ENCODE measurements at places on chromosomes 7 and 10.

DNA sequence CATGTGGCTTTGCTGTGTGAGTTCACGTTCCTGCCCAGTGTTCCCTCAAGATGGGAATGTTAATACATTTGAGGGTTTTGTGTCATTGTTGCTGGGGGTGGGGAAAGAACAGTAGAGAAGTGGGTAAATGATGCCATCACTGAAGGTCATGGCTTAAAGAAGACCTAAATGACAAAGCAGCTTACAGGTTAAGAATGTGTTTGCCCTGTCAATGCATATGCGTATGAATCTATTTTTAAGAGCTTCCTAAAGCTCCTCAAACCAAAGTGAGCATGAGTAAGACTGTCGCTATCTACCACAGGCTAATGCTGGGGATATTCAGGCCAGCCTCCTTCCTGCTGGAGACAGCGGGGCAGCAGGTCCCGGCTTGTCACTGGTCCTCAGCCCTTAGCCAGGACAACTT lies 162.9 kb downstream of the CREB5 start:
- DNase-seq: no peak

GRCh38 chr7:89451911-89452310 lies 656.4 kb upstream of the TEX47 start:
- DNase-seq: no peak

- DNase-seq: no peak
These were observed 662 bp downstream of the POLR3A start for GRCh38 chr10:78028438-78029268.

- no peak for DNase-seq
These were observed 718 bp upstream of the CTBP2 start for GRCh38 chr10:125160856-125161706.

GRCh38 chr10:69315610-69316312 lies 37.5 kb downstream of the HK1 start:
- DNase-seq: no peak

DNA sequence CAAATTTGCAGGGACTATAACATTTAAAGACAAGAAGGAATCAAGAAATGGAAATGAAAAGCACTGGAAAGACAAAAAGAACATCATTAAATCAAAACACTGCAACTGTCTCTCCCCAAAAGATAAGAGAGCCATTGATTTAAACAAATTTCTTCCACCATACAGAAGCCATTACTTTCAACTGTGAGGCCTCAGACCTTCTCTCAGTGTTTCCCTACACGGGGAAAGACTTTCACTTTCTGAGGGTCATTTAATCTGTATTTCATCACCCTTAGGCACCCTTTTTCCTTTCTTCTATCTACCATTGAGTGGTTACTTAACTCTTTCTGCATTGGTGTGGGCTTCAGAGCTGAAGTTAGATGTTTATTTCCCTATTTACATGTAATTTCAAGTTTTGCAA lies 47.5 kb downstream of the CCDC172 start:
- DNase-seq: no peak

- DNase-seq: peak; percentile 89
These were observed 27.2 kb upstream of the MSRB2 start for GRCh38 chr10:23067939-23068775.

- DNase-seq: no peak
These were observed 56.3 kb downstream of the POU6F2 start for GRCh38 chr7:39033885-39034624.

GRCh38 chr10:3455385-3456334 lies 283.1 kb upstream of the PITRM1 start:
- no peak for DNase-seq

DNA sequence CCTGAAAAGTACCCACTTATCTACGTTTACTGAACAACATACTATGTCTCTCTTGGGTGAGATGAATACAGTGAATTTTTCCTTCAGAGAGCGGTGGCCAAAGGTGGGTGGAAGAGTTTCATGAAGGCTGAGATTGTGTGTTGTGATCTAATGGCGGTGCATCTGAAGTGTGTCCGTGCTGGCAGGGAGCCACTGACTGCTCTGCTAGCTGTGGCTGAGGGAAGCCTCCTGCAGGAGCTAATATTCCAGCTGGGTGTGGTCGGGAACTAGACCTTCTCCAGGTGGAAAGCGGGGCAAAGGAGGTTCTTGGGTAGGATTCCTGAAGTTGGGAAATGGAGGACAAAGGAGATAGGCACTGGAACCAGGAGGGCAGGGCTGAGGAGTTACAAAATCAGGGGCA lies 69.2 kb upstream of the GRB10 start:
- no peak for DNase-seq

DNA sequence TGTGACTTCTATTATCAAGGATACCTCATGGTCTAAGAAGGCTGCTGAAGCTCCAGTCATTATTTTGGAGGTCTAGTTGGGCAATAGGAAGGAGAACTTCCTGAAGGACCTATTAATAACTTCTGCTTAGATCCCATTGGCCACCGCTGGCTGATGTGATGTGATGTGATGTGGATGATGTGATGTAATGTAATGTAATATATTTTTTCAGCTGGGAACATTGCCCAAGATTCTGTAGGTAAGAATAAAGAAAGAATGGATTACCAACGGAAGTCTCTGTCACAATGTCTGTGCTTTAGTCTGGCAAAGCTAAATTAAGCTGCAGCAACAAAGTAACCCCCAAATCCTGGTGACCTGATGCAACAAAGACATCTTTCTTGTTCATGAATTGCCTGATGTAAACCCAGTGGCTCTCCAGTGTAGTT lies 233.7 kb downstream of the PTEN start:
- DNase-seq: no peak

GRCh38 chr10:97030894-97031293 lies 154.9 kb downstream of the SLIT1 start:
- no peak for DNase-seq

DNA sequence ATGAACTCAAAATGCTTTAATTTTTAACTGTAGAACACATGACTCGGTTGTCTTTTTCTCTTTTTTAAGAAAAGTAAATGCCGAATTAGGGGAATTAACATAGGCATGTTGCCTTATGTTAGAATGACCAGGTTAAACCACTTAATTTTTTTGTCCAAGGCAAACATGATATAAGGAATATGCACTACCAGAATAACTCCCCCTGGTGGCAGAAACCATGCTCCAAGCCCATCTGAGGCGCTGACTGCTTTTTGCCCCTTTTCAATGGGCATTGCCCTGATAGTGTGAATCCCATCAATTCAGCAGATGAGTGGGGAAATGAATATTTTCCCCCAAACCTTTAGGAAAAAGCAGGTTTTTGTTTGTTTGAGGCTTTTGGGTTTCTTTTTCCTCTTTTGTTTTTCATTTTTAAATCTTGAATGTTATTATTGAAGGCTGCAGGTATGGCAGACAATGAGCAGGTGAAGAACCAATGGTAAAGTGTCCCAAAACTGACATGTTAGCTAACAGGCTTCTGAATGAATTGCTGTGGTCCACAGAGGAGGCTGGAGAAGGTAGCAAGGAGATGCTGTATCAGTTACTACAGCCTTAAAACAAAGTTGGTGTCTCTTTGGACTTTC lies 284.3 kb downstream of the SORCS3 start:
- DNase-seq: no peak
